ENCODE measurements at places on chromosomes 3 and 15.

GRCh38 chr3:161208931-161209330, 12.2 kb upstream of the NMD3 start:
- no peak for DNase-seq

DNA sequence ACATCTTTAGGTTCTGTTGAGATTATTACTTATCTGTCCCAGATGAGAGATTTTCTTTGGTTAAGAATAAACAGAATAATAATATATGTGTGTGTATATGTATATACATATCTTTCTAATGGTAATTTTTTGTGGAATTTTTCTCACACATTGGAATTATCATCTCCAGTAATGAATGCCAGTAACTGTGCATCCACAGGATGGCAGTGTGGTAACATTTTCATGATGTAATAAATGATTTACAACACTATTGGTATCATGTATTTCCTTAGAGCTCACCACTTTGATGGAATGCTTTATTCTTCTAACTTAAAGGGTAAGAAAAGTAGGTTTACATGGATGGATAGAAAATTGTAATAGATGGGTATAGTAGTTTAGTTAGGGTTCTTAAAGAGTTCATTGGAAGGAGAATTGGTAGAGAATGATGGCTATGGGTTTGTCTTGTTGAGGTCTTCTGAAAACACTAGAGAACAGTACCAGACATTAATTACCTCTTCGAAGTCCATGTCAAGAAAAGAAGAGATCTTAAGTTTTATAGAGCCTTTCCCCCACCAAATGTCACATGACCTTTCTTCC, 78.1 kb downstream of the STT3B start:
- DNase-seq, result no peak

DNA sequence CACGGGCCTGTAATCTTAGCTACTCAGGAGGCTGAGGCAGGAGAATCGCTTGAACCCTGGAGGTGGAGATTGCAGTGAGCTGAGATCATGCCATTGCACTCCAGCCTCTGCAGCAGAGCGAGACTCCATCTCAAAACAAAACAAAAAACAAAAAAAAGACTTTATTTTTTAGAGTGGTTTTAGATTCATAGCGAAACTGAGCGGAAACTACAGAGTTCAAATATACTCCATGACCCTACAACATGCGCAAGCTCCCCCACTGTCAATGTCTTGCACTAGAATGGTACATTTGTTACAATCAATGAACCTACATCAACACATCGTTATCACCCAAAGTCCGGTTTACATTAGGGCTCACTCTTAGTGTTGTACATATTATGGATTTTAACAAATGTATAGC, 2.2 kb upstream of the CRTAP start:
- no peak for DNase-seq

DNA sequence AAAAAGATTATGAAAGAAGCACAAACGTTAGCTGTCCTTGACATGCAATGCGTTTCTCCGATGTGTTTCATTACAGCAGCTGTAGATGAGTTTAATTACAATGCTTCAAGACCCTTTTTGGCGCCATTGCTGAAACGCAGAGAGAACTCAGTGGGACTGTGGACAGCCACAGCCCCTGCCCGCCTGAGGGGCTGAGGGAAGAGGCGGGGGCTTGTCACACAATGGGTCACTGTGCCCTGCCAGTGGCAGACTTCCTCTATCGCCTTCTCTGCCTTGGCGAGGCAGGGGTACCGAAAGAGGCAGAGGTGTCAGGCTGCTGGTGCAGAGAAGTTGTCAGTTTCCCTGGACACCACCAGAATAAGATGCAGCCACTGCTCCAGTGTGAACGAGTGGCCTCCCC, 252.0 kb downstream of the NR2F2 start:
- no peak for DNase-seq

DNA sequence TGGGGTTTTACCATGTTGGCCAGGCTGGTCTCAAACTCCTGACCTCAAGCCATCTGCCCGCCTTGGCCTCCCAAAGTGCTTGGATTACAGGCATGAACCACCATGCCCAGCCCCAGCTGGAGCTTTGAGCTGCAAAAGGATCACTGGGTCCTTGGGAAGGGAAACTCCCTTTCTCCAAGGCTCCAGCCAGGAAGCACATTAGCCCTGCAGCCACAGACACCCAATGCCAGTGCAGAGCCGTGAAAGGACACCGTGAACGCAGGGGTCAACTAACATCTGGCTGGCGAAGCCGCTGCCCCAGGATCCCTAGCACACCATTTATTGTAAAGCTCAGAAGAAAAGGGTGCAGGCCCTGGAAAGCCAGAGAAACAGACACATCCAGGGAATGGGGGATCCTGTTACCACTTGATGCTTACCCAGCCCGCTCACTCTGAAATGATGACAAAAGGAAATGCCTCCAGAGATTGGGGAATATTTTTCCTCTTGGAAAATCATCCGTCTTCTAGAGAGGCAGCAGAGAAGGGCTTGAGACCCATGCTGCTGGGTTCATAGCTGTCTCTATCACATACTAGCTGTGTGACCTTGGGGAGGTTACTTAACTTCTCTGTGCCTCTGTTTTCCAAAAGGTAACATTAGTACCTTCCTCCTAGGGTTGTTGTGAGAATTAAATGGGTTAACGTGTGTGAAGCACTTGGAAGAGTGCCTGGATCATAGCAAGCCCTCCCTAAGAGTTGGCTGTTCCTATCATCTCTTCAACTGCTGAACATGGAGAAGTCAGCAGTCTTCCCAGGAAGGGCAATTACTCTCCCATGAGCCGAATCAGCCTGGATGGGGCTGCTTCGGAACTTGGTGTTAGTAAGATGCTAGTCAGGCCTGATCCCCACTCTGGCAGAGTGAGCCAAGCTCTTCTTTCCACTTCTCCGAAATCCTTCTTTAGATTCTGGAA, 40.8 kb downstream of the LMCD1 start:
- DNase-seq, result no peak

DNA sequence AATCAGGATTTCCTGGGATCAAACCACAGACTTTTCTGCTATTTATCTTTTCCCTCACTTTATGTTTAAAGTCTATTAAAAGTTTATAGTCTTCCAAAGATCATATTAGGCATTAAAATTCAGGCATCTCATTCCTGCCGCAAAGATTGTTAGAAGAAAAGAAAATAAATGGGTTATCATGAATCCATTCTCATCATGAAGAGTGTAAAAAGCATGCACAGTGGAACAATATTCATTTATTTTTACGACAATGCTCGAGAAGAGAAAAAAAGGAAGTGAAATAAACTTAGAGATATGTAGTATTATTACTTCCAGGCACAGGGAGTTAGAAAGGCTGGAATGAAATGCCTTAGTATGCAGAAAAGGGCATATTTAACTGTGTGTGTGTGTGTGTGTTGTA, 213.7 kb upstream of the PLSCR5 start:
- DNase-seq, result no peak

DNA sequence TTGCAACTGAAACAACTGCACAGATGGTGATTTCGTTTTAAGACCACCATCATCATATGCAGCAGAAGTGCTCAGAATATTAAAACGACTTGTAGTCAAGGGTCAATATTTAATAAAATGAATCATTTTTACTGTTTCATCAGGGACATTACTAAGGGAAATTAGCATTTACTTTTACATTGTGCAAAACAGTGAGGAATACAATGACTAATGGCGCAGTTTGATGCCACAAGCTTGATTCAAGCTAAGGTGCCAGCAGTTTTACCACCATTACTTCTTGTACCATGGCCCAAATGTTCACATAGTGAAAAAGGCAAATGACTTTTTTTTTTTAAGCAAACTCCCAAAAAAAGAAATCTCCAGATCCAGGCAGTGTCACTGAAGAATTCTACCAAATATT, 277.4 kb upstream of the CHRNA7 start:
- DNase-seq, result no peak

DNA sequence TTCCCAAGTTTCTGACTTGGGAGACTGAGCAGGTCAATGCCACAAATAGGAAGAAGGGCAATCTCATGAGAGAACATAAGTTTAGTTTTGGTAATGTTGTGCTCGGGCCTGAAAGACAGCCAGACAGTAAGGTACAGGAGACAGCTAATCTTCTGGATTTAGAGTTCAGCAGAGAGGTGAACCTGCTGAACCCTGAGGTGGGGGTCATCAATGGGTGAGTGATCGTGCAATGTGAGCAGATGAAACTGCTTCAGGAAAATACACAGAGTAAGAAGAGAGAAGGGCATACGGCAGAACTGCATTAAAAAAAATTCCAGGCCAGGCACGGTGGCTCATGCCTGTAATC, 23.3 kb downstream of the RUBCN start:
- DNase-seq, result no peak

- DNase-seq, result no peak
Observed at GRCh38 chr3:114558271-114558670, 264.4 kb downstream of the TIGIT start.

DNA sequence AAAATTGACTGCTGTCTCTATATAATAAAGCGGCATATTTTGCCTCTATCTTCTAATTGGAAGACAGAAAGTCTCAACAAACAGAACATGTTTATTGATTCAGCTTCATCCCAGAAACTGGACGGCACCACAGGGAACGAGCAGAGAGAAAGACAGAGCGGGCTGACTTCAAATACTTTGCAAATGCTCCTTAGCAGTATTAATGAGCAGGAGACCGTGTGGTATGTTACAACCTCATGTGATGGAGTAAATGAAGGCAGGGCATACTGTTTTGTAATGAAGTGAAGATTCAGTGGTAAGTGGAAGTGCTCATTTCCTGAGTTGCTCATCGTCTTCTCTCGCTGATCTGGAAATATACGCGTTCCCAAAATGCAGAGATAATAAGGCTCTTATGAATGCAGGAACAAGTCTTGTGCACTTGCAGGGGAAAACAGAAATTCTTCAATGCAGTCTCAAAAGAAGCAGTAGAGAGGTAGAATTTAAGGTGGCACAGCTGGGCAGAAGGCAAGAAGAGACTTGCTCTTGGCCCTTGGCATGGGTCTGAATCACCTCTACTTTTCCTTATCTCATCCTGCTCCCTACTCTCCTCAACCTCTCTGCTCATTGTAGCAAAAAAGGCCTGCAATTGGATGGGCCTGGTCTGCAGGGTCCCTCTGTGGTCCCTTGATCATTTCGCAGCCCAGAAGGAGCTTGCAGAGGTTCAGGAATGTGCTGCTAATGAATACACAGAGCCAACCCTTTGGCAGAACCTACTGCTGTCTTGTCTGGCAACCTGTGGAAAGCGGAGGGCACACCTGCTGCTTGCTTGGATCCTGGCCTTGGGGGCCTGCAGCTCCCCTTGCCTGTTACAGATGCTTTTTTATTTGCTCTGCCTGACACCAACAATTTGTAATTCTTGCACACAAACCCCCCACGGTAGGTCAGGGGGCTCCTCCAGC, 604.9 kb upstream of the CFAP20DC start:
- DNase-seq, result no peak

Measured in NCI-H2081 treated with DMSO at 0.1 percent for 48 hours (cell line).